T47D (cell line): ENCODE measurements at places on chromosomes 2 and 18.

DNA sequence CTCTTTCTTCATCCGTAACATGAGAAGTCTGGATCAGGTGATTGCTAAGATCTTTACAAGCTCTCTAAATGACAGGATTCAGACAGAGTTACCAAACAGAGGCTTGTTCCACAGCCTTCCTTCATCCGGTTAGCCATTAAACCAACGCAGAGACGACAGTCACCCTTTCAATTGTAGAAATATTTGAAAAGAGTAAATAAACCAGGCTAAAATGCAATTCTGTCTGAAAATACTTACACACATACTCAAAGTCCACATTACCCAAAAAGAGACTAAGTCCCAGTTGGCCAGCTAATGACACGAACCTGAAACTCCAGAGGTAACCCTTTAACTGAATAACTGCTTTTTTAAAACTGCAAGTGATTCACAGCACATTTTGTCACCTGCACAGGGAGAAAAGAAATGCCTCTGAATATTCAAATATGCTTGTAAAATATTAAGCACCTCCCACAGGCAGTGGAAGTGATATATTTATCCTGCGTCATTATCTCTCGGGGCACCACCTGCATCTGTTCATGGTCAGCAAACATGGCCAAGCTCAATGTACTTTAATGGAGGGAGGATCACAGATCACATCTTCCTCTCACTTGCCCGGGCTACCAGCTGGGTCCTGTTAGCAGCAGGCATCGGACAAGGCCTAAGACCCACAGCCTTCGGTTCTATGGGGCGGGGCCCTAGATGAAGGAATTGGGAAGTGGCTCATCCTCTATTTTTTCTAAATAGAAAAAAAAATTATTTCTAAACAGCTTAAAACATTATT is 38.8 kb upstream of the DNER start:
- no peak for DNase-seq

DNA sequence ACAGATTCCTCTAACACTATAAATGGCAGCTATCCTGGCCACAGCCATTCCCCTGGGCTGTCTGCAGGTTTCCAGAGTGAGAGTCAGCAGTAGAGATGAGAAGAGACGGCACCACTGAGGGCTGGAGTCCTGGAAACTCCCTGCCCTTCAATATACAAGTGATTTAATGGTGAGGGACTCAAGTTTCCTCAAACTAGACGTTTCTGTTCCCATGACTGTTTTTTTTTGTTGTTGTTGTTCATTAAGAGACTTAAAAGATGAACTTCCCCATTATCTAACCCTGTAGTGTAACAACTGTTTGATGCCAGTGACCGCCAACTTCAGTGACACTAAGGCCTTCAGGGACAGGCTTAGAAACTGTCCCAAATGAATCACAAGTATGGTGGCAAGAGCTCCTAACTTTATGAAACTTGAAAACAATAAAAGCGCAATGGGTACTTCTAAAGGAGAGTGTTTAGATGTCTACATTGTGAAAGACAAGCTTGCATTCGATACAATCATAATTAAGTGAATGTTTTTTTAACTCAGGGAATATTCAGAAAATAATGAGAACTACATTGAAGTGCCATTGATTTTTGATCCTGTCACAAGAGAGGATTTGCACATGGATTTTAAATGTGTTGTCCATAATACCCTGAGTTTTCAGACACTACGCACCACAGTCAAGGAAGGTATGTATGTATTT is 34.0 kb downstream of the IL1R2 start:
- no peak for DNase-seq

DNA sequence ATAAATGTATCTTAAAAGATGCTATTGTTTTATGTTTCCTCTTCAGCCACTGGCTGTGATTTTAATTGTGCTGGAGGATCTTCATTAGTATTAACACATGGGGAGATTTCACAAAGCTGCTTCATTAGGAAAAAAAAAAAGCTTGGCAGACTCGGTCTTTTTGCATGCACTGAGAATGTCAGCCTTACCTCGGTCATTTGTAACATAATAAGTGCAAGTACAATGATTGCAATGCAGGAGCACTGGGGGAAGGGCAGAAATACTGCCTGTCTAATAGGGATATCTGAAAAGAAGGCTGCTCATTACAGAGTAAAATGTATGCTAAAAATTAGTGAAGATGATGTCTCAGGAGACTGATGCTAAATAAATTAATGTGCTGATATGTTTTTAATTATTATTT is 1.3 kb upstream of the BAZ2B start:
- no peak for DNase-seq

DNA sequence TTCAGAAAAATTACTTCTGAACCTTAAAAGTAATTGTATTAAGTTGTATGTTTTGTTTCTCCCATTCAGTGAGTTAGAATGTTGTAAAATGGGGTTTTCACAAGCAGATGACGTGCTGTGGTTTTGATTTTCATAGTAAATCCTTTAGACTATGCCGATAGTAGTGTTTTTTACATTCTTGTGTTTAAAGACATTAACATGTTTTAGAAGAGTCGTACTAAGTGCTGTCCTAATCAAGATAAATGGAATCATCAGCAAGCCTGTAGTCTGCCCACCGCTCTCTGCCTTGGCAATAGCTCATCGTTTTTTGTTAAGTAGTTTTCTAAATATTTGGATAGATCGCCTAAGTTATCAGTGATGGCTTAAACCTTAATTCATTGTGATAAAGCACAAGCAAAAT is 21.5 kb downstream of the PKP4 start:
- no peak for DNase-seq

DNA sequence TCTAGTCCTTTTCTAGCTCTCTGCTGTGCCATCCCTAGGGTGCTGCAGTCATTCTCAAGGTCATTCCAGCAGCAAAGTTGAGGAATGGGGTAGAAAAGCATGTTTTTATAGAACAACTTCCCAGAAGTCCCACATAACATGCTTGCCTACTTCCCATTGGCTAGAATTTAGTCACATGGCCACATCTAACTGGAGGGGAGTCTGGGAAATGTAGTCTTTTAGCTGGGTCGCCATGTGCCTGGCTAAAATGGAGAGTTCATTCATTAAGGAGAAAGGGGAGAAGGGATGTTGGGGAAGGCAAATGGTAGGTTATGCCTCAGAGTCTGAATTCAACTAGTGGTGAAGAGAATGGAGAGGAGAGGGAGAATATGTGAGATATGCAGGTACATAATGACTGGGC is 85.7 kb downstream of the SLC4A3 start:
- no peak for DNase-seq

DNA sequence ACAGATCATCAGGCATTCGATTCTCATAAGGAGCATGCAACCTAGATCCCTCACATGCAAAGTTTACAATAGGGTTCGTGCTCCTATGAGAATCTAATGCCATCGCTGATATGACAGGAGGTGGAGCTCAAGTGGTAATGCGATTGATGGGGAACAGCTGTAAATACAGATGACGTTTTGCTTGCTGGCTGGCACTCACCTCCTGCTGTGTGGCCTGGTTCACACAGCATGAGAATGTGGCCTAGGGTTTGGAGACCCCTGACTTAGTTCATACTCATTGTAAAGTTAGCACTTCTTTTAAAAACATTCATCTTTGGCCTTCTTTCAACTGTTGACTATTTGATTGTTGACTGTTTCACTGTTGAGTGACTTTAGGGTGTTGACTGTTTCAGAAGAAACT is 8.7 kb upstream of the CHMP1B start:
- DNase-seq: no peak

DNA sequence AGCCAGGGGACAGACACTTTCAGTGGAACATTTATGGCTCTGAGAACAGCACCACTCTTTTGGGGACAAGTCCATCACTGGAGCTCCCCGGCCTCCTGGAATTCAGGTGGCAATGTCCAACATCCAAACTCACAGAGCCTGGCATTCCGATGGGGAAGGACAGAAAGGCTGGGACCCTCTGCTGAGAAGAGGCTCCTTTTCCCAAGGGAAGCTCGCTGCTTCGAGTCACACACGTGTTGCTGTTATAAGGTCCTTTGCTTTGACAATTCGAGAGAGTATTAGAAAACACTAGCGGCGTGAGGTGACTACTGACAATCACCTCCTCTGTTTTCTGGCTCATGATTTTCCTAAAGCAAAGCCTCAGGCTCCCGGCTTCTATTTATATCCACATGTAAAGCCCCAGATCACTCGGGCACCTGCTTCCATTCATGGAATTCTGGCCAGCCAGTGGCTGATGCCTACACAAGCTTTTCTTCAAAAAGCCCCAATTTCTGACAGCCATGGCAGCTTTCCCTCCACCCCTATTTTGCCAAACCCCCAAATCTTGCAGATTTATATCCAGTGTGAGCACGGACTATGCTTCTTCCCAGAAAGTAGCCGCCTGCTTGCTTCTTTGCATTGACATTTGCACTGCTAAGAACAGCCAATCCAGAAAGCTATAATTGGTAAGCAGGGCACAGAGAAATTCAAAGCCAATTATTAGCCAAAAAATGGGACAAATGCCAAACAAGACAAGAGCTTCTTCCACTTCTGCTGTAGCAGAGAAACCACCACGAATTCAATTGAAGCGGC is 67.3 kb downstream of the NDUFA10 start:
- no peak for DNase-seq

DNA sequence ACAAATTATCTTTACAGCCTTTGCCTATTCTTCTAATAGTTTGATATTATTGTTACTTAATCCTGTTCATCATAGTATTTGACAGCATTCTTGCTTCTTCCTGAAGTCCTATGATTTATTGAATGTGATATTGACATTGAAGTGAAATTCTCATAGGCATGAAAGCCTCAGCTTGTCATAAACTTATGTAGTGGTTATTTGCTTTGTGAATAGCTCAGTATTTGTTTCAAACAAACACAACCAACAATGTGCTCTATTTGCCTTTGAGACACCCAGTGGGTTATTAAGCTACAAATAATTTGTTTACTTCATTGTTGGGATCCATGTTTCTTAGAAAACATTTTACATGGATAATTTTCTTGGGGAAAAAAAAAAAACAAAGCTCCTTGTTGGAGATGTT is 57.2 kb downstream of the TTC39C start:
- no peak for DNase-seq

DNA sequence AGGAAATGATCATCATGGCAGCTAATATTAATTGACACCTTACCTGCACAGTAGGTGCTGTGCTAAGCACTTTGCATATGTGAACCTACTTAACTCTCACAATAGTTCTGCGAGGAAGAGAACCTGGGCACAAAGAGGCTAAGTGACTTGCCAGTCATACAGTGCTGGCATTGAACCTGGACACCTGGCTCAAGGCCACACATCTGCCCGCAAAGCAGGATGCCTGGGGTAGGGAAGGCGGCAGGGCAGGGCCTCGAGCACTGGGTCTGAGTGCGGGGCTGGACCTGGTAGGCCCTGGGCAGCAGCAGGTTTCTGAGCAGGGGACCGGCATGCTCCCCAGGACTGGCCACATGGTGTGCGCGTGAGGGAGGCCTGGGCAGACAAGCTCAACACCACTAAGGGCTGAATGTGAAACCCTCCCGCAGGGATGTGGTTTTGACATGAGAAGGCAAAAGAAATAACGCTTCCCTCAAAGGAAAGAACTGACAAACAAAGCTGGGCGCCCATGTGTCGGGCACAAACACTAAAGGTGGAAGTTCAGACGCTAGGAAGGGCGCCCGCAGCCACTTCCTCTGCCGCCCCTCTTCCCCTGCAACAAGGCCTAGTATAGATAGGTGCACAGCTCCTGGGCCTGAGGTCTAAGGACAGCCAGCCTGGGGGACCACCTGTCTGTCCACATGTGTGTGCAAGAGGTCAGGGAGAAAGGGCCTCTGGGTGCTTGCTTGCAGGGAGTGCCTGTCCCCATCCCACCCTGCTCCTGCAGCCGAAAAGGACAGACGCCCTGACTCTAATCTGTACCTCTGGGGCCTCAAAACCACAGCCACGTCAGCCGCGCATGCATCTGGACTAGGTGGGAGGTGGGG is 92.5 kb downstream of the ZFP36L2 start:
- DNase-seq: no peak

GRCh38 chr2:235527806-235528469 is 34.1 kb downstream of the AGAP1 start:
- DNase-seq: no peak

GRCh38 chr18:52875725-52876124 is 535.7 kb downstream of the DCC start:
- no peak for DNase-seq

- no peak for DNase-seq
Measured at GRCh38 chr2:148483665-148484064, 160.9 kb upstream of the EPC2 start.
